ENCODE measurements at places on chromosomes 2 and 18.

GRCh38 chr18:23498117-23498516 lies 5.2 kb upstream of the RMC1 start:
- DNase-seq = no peak

- no peak for DNase-seq
Measured at GRCh38 chr2:221289389-221289788, 282.7 kb downstream of the EPHA4 start.

DNA sequence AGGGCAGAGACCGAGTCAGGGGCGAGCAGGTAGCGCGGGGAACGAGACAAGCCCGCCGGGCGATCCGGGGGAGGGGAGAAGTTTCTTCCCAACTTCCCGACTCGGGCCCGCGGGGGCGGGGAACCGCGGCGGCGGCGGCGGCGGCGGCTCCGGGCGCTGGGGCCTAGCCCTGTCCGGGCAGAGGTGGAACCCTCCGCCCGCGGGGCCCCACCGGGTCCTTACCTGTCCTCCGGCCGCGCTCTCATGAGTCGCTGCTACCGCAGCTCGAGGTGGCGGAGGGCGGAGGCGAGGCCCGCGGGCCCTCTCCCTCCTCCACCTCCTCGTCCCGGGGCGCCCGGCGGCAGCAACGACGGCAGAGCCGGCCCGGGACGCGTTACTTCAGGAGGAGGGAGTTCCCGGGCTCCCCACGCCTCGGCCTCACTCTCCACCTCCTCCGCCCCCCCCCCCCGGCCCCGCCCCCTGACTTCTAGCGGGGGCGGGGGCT lies at the start of gene YES1:
TSS of gene YES1 (minus strand) at position 351 of the 484 bp plus-strand sequence. CDS start 55,415 bp downstream, outside the sequence.
- DNase-seq = no peak

DNA sequence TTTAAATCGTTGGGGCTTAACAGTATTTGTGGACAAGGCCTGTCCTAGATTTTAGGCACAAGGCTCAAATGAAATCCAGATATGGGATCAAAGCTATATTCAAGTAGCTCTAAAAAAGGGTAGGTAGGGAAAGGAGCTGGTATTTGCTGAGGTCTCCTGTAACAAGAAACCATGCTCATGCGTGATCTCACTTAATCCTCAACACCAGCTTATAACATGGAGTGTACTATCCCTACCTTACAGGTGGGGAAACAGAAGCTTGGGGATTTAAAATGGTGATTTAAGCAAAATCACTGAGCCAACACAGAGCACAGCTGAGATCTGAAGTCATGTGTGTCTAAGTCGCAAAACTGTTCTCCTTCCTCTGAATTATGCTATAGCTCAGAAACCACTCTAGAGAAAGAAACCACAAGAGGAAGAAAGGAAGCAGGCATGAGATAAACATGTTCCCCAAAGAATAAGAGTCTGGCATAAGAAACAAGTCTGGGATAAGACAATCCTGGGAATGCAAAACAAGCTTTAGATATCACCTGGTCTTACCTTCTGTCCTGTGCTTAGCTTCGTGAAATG lies 43.1 kb downstream of the CYRIA start:
- DNase-seq = no peak

DNA sequence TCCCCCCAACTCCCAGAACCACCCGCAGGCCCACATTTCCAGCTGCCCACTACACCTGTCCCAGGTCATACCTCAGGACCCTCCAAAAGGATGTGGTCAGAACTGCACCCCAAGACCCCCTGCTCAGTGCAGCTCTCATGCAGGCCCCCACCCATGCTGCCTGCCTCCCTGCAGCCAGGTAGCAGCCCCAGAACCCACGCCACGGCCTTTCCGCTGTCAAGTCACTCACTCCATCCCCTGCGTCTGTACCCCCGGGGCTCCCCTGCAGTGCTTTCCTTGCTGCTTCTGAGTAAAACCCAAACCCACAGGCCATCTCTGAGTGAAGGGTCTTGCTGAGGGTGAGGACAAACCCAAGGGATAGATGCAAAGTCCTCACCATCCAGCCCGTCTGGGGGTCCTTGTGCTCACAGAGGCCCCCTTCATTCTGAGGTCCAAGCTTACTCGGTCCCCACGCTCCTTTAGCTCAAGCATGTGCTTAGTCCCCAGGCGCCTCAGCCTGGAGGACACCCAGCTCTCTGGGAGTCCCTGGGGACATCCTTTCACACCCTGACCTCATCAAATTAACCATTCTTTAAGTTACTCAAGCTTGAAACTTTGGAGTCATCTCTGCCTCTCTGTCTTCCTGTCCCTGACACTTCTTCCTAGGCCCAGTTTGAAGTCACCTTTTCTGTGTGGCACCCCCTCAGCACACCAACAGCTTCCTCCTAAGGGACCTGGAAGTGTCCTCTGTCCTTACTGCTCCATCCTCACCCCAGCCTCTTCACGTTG lies 130.1 kb downstream of the SMAD7 start:
- no peak for DNase-seq

- DNase-seq = no peak
Measured at GRCh38 chr18:9608728-9609127, 5.6 kb downstream of the PPP4R1 start.

- DNase-seq = no peak
Measured at GRCh38 chr2:132577686-132578085, 92.3 kb downstream of the LYPD1 start.

DNA sequence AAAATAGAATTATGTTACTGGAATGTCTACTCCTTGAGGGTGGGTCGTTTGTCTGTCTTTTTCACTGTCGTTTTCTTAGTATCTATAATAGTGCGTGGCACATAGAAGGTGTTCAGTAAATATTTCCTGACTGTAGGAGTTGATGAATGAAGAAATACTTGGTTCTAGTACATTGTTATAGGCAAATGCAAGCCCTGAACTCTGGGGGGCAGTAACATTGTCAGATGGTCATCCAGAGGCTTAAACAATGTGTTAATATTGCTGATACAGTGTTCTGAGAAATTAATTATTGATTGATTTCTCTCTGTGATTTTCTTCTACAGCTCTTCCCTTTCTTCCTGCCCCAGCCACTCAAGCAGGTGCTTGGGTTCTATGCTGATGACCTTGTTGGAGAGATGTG lies 24.4 kb upstream of the THOC1 start:
- no peak for DNase-seq

GRCh38 chr2:199195927-199196502 lies 261.7 kb downstream of the SATB2 start:
- no peak for DNase-seq

- DNase-seq = no peak
Measured at GRCh38 chr2:63000801-63001200, 49.8 kb upstream of the OTX1 start.

Measured in NCI-H1417 treated with DMSO at 0.1 percent for 48 hours (cell line).